ENCODE measurements at places on chromosomes 12 and 14.

DNA sequence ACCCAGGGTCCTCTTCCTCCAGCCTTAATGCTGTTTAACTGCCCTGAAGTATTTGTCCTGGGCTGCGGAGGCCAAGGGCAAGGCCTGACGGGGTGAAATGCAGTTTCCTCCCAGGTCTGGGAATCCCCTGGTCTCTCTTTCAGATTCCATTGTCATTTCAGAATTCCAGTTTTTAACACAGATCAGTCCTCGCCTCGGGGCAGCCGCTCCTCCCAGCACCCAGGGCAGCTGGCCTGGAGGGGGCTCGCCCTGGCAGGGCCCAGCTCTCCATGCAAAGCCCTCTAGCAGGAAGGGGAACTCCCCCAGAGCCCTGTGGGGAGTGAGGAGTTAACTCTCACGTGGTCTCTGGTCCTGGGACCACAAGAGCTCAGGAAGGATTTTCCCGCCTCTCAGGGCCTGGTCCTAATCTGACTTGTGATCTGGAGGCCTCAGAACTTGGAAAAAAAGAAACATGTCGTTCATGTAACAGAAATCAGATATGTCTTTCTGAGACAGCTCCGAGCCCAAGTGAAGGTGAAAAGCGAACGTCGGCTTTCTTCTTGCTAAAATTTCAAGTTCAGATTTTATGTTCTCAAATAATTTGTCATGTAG is 265.6 kb upstream of the SFSWAP start:
- DNase-seq: no peak

DNA sequence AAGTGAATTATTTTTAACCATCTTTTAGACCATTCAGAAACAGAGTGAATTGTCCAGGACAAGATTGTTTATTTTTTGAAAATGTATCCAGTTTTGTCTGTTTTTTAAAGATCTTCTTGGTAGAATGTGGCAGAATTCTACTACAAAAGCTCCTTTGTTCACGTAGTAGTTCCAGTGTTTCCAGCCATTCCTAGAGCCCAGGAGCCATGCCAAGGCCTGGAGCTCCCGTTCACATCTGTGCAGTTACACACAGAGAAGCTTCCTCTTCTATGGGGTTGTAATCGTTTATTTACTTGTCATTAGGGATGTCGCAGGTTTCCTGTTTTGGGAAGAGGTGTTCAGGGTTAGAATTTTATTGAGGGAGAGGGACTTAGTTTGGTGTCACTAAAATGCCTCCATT is 409.8 kb downstream of the NPAS3 start:
- no peak for DNase-seq

DNA sequence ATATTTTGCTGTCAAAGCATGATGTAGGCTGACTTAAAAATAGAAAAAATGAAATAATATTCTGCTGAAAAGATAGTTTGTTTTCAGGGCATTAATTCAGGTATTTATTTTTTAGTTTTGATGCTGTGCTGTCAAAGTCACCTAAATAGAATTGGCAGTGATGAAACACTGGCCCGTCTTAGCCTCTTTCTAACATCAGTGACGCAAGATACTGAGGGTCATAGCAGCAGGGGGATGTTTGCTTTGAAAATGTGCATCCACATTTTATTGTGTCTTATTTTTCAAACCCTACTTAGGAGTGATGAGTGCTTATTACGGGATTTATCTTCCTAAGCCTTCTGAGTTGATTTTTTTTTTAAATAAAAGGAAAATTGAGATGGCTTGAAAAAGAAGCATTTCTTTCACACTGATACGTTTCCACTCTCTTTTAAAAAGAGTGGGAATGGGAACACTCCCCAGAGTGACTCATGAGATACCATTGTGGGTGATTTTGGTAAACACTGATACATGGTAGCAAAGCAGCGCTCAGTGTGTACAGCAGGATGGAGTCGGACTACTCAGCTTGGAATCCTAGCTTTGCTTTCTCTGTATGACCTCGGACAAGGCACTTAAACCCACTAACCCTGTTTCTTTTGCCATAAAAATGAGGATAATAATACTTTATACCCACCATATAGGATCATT is 290.8 kb downstream of the ERC1 start:
- no peak for DNase-seq

DNA sequence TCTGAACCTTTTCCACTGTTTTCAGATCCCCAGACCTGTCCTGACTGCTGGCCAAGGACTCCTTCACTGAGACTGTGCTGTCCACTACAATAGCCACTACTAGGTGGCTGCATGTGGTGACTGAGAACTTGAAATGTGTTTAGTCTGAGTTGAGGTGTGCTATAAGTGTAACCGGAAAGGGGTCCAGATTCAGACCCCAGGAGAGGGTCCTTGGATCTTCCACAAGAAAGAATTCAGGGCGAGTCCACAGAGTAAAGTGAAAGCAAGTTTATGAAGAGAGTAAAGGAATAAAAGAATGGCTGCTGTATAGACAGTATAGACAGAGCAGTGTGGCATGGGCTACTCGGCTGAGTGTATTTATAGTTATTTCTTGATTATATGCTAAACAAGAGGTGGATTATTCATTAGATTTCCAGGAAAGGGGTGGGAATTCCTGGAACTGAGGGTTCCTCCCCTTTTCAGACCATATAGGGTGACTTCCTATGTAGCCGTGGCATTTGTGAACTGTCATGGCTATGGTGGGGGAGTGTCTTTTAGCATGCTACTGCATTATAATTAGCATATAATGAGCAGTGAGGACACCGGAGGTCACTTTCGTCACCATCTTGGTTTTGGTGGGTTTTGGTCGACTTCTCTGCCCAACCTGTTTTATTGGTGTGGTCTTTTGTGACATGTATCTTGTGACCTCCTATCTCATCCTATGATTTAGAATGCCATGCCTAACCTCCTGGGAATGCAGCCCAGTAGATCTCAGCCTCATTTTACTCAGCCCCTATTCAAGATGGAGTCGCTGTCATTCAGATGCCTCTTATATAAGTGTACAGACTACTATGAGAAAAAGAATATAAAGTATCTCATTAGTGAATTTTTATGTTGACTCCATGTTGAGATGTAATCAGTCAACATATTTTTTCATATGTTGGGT is 70.0 kb upstream of the SRSF5 start:
- DNase-seq: no peak

DNA sequence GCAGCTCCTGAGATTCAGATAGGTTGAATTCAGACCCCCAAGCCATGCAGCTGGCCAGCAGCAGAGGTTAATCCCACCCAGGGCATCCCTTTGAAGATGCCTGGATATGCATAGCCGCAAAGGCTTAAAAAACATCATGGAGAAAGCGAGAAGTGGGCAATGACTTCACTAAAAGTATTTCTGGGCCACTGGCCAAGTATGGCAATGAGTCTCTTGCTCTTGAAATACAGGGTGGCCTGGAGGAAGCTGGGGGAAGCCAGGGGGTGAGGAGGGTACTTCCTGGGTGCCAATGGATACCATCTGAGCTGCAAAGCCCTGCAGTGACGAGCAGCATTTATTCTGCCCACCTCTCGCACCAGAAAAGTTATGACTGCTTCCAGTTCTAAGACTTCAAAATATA is 539.3 kb upstream of the TBX3 start:
- DNase-seq: no peak

DNA sequence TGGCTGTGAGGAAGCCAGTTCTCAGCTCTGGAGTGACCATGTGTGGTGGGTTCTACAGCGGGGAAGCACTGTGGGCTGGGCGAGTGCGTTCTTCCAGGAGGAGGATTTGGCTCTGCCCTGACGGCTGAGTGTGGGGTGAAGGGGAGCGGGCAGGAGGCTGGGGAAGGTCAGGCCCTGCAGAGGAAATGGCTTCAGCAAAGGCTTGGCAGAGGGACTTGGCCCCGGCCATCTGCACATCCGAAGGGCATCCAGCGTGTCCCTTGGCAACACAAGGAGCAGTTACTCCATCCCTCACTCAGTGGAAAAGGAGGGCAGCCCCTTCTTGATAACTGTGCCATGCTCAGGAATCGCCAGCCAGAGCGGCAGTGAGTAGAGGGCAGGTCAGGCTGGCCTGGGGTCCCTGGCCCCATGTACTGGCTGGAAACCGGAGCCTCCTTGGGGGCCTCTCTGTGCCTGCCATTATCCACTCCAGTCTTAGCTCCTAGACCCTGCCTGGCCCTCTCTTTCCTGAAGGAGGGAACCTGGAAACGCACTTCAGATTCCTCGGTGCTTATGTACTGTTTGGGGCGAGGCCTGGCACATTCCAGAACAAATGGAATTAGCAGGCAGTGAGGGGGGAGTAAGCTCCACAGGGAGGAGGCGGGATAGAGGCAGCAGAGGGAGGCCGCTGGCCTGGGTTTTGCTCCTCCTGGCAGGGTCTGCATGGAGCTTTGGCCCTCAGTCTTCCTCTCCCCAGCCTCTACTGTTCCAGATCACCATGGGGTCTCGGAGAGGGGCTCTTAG is 133.6 kb upstream of the NCOR2 start:
- no peak for DNase-seq

DNA sequence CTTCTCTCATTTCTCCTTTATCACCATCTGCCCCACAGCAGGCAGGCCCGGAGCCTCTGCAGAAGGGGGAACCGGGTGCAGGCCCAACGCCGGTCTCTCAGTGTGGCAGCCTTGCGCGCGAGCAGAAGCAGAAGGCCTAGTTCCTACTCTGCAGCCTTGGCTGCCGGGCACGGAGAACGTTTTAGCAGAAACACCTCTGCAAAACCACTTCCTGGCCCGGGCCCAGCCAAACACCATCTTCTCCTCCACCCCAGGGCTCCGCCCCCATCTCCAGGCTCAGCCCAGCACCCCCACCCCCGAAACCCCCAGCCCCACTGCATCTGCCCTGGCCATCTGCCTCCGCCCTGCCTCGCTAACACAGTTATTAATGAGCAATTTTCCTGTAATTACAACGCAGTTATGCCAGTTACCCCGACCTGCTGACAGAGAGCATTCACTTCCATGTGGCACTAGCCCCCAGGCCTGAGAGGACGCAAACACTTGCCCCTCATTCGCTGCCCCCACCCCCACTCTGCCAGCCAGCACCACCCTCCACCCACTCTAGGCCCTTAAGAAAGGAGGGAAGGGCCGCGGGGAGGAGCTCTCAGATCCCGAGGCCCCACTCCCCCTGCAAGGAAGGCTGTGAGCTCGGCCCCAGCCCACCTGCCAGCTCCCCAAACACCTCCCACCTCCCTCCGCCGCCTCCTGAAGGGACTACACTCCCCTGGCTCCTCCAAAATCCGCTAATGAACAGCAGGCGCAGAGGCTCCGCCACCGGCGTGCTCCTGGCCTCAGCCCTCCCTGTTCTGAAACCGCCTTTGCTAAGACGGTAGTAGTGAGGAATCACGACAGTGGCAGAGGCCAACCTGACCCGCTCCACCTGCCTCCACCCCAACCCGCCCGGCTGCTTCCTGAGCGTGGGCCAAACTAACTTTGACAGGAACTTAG is 44.7 kb upstream of the FBRSL1 start:
- DNase-seq: peak; percentile 81

DNA sequence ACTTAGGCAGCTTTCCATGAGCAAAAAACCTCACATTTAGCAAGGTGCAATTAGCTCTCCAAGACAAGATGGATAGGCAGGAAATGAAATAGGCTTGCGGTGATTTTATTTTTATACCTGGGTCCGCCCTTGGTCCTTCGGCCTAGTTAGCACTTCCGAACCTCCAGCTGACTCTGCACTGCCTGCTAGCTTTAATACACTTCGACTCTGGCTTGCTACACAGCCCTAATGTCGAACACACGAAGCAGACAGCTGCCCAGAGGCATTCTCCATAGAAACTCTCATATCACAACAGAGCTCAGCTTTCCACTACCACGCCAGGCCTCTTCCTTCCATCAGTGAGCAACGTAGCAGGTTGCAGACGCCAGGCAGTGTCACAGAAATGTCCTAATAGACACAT is 688.0 kb downstream of the VRK1 start:
- DNase-seq: no peak

- no peak for DNase-seq
These were observed 51.3 kb downstream of the SLC6A12 start for GRCh38 chr12:162467-163307.

GRCh38 chr14:84351646-84352045 is 1178.3 kb upstream of the FLRT2 start:
- no peak for DNase-seq

GRCh38 chr12:42477941-42478340 is 111.6 kb downstream of the PRICKLE1 start:
- no peak for DNase-seq

DNA sequence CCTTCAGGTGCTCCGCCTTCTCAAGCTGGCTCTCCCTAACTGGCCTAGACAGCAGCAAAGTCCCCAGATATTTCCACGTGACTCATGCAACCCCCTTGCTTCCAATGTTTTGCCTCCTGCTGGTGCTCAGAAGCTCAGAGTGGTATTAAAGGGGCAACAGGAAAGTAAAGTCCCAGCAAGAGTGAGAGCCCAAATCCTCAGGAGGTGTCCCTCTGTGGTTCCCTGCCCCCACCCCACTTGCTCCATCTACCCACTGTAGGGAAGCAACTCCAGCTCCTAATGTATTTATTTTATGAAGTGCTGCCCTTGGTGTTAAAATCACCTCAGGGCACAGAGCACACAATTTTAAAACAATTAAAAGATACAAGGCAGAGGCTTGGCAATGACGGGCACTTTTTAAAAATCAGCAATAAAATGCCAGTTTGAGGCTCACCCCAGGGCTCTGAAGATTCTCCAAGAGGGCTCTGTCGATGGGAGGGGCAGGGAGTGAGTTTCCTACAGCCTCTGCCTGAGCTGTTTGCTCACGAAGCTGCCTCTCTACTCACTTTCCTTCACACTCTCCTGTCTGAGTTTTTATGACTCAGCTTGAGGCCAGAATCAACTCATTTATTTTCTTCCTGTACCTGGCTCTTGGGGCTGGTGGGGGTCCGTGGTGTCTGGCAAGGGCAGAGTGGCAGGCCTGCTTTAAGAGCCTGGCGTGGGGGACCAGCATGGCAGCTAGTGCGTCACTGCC is 81.9 kb upstream of the MAX start:
- DNase-seq: no peak

DNA sequence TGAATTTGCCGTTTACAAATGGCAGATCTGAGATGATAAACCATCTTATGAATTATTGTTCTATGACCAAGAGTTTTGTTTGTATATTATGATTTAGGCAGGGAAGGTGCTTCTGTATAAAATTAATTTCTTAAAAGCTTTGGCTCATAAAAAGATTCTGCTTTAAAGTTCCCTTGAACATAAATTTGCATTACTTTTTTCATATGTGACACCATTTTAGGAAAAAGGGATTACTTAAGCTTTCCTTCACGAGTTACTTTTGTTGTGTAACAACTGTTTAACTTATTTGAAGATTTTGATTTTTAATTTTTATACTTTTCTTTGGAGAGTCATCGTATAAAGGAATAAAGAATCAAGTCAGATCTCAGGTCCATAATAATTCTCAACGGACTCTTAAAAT is 3.3 kb downstream of the ETNK1 start:
- DNase-seq: no peak

DNA sequence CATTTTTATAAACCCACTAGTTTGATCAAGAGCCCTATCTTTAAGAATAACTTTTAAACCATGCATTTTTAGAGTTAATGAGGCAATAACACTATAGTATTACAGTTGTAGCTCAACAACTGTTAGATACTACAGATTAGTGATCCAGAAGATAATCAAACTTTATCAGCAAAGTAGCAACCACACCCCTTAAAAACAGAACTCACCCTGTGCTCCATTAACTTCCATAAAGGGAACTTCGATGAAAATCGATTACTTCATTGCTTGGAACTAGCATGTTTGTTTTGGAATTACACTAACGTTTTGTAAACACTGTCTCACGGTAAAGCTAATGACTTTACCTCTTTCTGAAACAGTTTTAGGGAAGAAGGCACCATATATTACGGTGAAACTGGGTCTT is 1.4 kb downstream of the SGPP1 start:
- DNase-seq: no peak

GRCh38 chr14:104266631-104267575 is 128.5 kb downstream of the KIF26A start:
- no peak for DNase-seq

GRCh38 chr12:132307976-132308852 is 21.2 kb downstream of the GALNT9 start:
- DNase-seq: no peak

- no peak for DNase-seq
These were observed 128.8 kb upstream of the TMEM132C start for GRCh38 chr12:128138125-128138524.
